Stomach (tissue), 19 donors: ENCODE measurements at places on chromosomes 2 and 18. TPM values are rescaled to one million over a fixed set of nuclear protein-coding genes. Genes with fewer than 3 reads are reported as not detected.

DNA sequence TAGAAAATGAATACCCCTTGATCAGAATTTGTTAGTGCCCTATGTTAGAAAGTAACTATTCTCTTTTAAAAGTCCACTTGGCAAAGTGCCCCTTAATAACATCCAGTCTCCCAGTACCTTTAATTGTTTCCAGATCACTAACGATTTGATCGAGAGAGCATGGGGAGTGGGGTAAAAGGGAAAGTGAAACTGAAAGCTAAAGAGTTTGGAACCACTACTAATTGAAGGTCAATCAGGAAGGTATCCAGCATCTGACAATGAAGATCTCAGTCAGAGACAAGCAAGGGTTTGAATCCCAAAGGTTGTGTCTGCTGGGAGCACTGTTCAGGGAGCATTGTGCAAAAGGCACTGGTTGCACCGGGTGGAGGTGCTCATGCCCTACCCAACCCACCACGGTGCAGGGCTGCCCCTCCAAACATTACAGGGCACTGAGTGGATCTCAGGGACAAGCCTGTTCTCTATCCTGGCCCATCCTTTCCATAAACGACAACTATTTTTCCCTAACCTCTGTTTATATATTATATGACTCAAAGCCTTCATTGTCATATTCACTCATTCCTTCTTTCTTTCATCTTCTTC, 14.6 kb upstream of the RIT2 start:
- DNase-seq, result no peak

- no peak for DNase-seq
These were observed 11.2 kb downstream of the KIAA2012 start for GRCh38 chr2:202084265-202084664.

Gene IMP4
- total RNA-seq, result 43.7 TPM

Gene THSD7B
- not detected for total RNA-seq

- peak; percentile 26 for DNase-seq
These were observed 139.6 kb downstream of the TRABD2A start for GRCh38 chr2:84741182-84741822.

- no peak for DNase-seq
These were observed 31.4 kb downstream of the POLR1A start for GRCh38 chr2:86074256-86074655.

Gene POTEI
- 22.3 TPM for total RNA-seq

GRCh38 chr2:10217489-10218435, 84.9 kb upstream of the HPCAL1 start:
- DNase-seq, result no peak

DNA sequence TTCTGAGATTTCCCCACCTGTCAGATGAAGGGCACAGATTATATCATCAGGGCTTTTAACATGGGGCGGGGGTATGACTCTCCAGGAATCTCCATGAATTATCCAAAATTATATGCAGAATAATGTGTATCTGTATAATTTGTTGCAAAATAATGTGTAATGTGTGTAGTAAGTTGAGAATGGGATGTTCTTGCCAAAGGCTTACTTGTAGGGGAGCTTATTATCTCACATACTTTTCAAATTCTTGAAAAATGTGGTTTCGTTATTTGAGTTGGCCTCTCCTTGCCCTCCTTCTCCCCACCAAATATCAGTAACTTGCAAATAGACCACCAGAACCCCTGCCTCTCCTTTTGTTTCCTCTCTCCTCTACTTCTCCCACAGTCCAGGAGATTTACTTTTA, 35.6 kb downstream of the UBR3 start:
- DNase-seq, result no peak

Gene RFX8
- not detected for total RNA-seq

GRCh38 chr2:196170606-196171247, 651 bp downstream of the STK17B start:
- DNase-seq, result peak; percentile 39

GRCh38 chr2:37784071-37784758, 112.8 kb upstream of the CDC42EP3 start:
- no peak for DNase-seq

Gene ZSWIM2
- not detected for total RNA-seq

GRCh38 chr18:25164211-25164847, 187.6 kb downstream of the ZNF521 start:
- DNase-seq, result no peak
